Hematopoietic multipotent progenitor cell treated with erythropoietin and hydrocortisone succinate and interleukin-3 and kit ligand, for 4 days (in vitro differentiated cells): ENCODE measurements at places on chromosomes 12 and 14.

- DNase-seq: no peak
Observed at GRCh38 chr12:30243426-30243825, 452.2 kb downstream of the IPO8 start.

GRCh38 chr12:27814851-27815591 lies 35.0 kb upstream of the MANSC4 start:
- no peak for DNase-seq

DNA sequence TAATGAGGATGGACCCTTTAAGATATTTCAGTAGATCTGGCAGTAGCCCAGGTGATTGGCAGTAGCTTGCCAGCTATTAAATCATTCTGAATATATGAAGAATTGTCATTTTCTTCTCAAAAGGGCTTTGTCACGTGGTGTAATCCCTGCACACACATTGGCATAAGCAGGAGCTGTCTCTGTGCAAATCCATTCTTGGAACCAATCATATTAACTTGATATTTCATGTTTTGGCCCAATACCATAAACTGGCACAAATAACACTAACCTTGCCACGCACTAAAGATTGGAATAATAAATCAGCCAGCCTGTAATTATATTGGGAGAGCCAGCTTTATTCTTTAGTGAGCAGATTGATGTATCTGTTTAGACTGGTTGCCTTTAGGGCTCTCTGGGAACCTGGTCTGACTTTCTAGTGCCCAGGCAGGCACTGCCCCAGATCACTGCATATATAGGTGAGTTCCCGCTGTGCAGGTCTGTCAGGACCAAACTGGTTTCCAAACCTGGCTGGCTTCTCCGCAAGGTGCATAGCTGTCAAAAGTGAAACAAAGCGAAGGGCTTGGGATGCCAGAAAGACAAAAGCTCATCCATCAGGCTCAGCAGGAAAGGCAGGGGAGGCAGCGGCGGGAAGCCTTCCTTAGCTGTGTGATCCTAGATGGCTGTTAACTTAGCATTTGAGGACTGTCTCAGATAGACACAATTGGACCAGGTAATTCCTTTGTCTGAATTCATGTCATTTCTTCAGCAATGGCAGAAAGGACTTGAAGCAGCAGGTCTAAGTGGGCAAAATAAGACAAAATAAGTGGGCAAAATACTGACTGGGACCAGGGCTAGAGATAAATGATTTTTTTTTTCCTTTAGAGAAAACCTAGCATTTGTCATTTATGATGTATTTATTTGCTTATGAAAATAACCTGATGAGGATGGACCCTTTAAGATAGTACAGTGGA lies 128.8 kb upstream of the DYRK2 start:
- DNase-seq: no peak

DNA sequence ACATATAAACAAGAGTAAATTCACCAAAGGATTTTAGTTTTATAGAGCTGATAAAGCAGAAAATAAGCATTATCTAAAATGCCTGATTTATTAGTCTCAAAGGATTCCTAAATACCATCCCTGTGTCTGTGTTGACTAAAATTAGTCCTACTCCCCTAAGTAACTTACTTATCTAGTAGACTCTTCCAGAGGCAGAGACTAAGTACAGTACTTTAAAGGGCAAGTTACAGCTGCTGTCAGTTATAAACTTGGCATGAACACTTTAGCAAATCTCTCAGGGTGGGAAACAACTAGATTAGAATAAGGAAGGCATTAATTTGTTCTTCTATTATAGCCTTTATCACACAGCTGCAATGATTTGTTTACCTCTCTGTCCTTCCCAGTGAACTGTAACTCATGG lies 46.0 kb downstream of the ATP2B1 start:
- DNase-seq: no peak

- no peak for DNase-seq
Observed at GRCh38 chr12:88144546-88145468, 2.7 kb downstream of the TMTC3 start.

- no peak for DNase-seq
Observed at GRCh38 chr12:2311020-2311778, 258.4 kb downstream of the CACNA1C start.
